ENCODE measurements at places on chromosomes 1 and 21. TPM values are rescaled to one million over a fixed set of nuclear protein-coding genes. Genes with fewer than 3 reads are reported as not detected.

Gene S100A8
- total RNA-seq, result not detected

Gene KRTAP21-3
- total RNA-seq, result not detected

- DNase-seq, result no peak
These were observed 1.8 kb downstream of the SH3GLB1 start for GRCh38 chr1:86706018-86706635.

DNA sequence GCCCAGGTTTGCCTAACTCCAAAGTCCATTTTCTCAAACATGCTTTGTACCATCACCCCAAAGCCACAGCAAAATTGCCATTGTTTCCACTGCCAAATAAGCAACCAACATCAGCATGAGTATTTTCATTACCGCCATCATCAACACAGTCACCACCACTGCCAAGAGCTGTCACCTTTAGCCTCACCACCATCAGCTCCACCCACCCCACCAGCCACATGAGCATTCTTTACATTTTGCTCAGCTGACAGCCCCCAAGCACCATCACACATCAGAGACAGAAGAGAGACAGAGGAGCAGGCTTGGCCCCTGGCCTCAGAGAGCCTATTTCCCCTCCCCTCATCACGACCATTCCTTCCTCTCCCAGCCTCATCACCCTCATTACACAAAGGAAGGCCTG is 42.7 kb downstream of the TAS1R2 start:
- no peak for DNase-seq

DNA sequence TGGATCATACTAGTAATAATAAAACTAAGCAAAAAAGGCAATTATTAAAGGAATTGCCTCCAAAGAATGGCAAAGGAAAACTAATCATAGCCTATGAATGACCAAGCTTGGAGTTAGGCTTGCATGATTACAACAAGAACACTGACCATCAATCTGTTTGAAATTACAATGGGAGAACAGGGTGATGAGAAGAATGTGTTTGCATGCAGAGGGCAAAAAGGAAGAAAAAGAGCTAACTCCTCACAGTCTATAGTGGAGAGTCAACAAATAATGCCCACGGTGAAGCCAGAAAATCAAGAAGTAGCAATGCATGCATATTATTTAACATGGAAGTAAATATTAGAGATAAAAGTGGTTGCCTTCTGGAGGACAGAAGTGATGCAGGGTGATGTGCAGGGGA is 71.8 kb downstream of the COLGALT2 start:
- no peak for DNase-seq

GRCh38 chr1:41902664-41903063 is 16.1 kb downstream of the HIVEP3 start:
- no peak for DNase-seq

DNA sequence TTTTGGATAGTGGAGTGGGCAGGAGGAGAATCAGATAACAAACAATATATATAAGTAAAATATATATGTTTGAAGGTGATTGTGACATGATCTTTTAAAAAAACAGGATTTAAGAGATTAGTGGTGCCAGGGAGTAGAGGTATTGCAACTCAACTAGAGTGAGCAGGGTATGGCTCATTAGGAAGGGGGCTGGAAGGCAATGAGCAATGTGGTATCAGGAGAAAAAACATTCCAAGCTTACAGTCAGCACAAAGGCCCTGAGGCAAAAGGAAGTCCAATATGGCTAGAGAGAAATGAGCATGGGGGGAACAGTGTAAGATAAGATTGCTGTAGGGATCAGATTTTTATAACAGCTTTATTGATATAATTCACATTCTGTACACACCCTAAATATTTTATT is 5.3 kb upstream of the GADD45A start:
- DNase-seq, result no peak

GRCh38 chr1:3847081-3847480 is 9.9 kb downstream of the CEP104 start:
- DNase-seq, result no peak

Gene KRTAP13-4
- total RNA-seq, result not detected

DNA sequence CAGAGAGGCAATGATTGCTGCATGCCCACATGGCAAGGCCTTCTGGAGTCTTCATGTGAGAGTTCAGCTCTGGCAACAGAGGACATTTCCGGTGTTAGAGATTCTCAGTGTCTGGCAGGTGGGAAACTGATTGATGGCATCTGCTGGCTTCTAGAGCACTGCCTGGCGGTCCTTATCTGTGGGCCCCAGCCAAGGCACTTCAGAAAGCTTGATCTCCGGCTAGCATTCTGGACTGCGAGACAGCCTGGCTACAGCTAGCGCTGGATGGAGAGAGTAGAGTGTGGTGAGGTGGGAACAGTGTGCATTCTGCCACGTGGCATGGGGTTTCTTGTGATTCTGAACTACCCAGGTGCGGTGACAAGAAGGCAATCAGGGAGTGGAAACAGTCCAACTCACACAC is 9.4 kb downstream of the ZNF678 start:
- no peak for DNase-seq

DNA sequence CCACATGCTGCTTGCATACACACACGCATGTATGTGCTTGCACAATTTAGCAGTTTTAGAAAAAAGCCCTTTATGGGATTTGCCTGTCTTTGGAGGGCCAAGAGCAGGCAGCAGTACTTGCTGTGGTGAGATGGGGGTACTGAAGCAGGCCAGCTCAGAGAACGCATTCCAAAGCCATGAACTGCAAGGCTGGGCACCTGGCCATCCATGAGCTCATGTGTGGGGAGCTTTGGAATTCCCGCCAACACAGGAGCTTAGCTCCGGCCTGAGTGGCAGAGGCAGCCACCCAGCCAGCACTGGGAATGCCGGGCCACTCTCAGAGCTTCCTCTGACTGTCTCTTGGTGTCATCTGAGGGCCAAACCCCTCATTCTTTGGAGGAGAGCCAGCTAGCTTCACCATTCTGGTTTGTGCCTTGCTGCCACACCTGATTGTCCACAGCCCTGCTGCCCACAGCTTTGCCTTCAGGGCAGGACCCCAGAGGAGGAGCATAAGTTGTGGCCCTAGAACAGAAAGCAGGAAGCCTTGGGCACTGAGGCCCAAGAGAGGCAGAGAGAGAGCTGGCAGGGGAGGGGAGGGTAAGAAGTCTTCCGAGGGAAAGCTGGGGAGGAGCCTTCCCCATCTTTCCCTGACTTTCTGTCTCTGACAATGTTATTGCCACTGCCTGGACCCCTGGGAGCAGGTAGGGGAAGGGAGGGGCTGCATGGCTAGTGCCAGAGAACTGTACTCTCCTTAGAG is 92.1 kb upstream of the POU3F1 start:
- no peak for DNase-seq

Gene ECM1
- total RNA-seq, result 1.3 TPM
